NCI-H510A treated with DMSO at 0.1 percent for 48 hours (cell line): ENCODE measurements at places on chromosomes 6 and 20.
A peak's percentile ranks its signal among the peaks of the same experiment; 100 is the strongest.

- DNase-seq = peak; percentile 49
These were observed 1.4 kb downstream of the PIM1 start for GRCh38 chr6:37171201-37171969.

DNA sequence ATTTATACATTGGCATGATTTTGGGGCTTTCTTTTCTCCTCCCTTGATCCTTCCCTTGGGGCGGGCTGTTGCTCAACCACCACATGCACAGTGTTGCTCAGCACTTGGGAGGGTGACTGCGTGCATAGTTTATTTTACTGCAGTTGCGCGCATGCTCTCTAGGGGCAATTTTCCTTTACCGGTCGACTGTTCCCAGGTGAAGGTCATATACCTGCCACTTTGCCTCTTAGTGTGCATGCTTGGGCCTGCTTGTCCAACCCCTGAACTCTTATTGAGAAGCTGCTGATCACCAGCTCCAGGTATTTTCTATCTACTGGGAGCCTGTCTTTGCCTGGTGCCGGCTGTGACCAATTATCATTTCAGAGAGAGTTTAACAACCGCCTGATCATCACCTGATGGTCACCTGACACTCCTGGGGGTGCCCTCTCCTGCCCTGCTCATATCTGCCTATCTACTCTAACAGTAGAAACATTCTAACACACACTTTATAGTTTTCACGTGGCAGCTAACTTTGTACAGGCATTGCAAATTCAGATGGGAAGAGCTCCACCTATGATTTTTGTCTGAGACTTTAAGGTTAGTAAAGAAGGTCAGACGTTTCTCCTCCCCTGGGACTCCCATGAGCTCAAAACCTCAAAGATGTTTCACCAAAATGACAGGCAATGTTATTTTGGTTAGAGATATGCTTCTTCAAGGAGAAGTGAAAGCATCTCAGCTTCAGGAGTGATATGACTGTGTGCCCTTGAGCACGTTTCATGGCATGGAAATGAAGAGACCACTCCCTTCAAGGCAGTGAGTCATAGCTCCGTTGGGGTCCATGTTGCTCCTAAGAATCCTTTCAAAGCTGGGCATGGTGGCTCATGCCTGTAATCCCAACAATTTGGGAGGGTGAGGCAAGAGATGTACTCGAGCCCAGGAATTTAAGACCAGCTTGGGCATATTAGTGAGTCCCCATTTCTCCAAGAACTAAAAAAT lies 227.5 kb upstream of the MYLIP start:
- DNase-seq = peak; percentile 18

DNA sequence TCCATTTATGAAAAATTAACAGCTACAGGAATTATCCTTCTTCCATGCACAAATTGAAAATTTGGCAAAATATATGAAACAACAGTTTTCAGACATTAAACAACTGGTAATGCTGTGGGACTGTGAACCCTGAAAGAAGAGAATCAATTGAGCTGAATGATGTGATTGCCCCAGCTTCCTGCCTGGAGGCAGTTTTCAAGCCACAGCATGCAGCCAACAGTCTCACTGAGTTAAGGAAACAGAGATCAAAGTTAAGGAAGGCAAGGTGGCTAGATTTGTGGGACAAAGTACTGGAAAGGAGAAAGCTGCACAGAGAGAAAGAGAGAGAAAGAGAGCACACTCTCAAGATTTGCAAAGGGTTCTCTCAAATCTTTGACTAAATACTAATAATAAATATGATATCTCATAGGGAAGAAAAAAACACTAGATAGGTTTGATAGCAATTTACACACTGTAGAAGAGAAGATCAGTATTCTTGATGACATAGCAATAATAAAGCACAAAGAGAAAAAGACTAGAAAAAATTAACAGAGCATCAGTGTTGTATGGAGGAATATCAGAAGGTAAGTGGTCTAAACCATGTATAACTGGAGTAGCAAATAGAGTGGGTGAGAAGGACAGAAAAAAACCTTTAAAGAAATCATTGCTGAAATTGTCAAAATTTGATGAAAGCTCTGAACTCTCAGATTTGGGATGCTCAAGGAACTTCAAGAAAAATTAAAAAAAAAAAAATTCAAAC lies 70.1 kb upstream of the CNKSR3 start:
- DNase-seq = no peak

- DNase-seq = no peak
These were observed 94.8 kb downstream of the CDYL start for GRCh38 chr6:4870821-4871494.

DNA sequence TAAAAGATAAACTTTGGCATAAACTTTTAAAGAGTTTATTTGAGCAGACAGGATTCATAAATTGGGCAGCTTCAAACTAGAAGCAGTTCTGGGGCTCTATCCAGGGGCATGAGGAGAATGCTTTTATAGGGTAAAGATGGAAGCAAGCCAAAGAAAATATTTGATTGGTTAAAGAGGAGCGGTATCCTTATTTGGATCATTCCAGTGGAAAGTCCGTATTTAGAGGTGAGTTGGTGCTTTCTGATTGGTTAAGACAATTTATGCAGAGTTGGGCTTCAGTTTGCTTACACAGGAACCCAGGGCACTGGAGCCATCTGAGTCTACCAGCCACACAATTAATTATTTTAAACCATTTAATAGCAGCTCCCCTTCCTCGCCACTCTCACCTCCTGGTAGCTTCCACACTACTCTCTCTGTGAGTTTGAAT lies 37.9 kb upstream of the RNF217 start:
- no peak for DNase-seq

- no peak for DNase-seq
These were observed 257.7 kb downstream of the FARS2 start for GRCh38 chr6:5518936-5519491.

GRCh38 chr6:30328397-30328796 lies 1.7 kb downstream of the TRIM39 start:
- no peak for DNase-seq

- peak; percentile 77 for DNase-seq
These were observed 137.9 kb downstream of the DLL1 start for GRCh38 chr6:170152989-170153388.

DNA sequence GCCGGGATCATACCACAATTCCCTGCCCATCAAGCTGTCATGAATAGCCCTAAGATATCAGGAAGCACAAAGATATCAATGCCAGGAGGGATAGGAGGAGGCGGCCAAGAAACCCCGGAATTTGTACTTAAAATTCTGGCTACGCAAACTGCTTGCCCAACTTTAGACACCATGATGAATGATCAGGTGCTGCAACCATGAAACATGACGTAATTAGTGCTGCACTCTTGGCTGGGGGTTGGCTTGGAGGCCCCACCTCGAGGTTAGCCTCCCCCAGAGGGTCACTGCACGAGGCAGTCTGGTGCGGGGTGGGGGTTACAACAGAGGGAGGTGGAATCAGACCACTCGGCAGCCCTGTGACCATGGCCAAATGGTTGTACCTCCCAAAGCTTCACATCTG lies 8.9 kb downstream of the SIRPA start:
- no peak for DNase-seq

DNA sequence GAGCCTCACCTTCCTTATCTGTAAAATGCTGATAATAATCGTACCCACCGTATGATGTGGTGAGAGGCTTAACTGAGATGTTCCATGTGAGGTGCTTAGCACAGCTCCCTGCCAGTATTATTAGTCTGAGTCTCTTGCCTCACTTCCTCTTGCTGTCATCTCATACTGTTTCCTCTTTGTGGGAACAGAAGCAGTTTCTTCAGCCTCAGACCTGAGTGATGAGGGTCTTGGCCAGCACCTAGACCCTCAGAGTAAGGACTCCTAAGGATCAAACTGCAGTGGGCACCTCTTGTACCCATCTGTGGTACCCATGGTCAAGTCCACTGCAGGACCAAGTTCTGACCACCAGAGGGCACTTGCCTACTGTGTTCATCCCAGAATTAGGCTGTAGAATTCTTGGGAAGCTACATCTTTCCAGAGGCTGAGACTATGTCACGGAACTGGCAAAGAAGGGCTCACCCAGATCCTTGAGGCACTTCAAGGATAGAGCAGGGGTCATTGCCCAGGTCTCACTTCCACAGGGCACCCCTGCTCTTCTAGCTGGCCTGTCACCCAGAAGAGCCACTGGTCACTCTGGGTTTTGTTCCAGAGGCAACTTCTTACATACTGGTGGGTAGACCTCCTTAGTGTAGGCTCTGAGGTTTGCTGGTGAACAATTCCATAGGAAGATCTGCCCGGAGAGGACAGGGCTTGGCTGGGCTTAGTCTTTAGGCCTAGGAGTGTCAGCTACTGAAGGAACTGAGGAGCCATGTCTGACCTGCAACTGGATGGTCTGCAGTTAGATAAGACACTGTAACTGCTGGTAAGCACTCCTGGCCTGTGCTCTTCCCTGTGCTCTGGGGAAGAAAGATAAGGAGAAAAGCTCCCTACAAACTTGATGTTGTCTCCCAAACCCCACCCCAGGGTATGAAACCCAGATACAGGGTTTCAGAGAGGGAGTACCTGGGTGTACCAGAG lies 20.6 kb upstream of the SGK2 start:
- DNase-seq = peak; percentile 38

- DNase-seq = no peak
These were observed 63.0 kb downstream of the JPH2 start for GRCh38 chr20:44123874-44124535.

DNA sequence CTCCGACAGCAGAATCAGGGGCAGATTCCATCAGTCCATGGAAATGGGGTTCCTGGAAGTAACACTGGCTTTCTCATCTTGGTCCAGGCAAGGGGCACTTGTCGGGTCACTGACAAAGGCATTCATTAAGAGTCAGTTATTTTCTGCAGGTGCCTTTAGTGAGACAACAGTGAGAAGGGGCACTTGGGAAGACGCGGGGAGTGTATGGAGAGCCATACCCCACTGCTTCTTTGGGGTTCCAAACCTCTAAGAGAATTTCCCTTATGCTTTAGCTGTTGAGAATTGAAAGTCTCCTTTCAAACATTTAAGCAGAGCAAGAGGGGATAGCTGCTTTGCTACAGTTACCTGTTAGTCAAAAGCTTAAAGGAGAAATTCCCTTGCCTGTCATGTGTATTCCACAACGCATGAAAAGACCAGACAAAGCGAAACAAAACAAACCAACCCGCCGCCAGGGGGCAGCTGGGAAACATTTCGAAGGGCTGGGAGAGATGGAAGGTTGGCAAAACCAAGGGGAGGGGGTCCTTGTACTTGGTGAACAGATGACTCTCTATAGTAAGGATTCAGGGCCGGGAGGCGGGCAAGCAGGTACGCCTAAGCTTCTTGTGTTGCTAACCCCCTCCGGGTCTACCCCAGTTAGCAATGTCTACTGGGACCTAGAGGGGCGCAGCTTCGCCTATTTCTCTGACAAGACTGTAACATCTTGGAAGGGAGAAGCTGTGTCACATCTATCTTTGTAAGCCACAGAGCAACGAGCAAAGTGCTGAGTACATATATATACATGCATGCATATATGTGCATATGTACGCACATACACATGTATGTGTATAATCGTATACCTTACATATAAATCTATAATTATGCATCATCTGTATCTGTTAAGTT lies 474.9 kb upstream of the AGPAT4 start:
- DNase-seq = no peak
